ENCODE measurements at places on chromosomes 11 and 22.
A peak's percentile ranks its signal among the peaks of the same experiment; 100 is the strongest.

DNA sequence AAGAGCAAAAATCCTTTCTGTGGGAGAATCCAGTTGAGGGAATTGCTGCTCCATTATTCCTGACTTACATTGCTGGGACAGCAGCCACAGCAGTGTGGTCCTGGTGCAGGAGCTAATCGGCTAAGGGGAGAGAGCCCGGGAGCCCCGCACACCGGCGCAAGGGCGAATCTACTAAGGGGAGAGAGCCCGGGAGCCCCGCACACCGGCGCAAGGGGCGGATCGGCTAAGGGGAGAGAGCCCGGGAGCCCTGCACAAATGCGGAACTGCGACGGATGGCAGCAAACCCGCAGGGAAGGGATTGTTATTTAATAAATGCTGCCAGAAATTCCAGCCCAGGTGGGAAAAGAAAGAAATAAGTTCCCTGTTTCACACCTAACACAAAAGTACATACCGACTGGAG, 43.5 kb downstream of the TPCN2 start:
- no peak for DNase-seq

GRCh38 chr22:37752189-37753087, 55.3 kb upstream of the GCAT start:
- peak; percentile 0 for DNase-seq

GRCh38 chr11:66347425-66348276, at the start of gene B4GAT1:
Gene B4GAT1, minus strand, starts transcription at chr11:66347629. Its CDS starts 84 bp downstream, at chr11:66347545.
- DNase-seq = peak; percentile 67

DNA sequence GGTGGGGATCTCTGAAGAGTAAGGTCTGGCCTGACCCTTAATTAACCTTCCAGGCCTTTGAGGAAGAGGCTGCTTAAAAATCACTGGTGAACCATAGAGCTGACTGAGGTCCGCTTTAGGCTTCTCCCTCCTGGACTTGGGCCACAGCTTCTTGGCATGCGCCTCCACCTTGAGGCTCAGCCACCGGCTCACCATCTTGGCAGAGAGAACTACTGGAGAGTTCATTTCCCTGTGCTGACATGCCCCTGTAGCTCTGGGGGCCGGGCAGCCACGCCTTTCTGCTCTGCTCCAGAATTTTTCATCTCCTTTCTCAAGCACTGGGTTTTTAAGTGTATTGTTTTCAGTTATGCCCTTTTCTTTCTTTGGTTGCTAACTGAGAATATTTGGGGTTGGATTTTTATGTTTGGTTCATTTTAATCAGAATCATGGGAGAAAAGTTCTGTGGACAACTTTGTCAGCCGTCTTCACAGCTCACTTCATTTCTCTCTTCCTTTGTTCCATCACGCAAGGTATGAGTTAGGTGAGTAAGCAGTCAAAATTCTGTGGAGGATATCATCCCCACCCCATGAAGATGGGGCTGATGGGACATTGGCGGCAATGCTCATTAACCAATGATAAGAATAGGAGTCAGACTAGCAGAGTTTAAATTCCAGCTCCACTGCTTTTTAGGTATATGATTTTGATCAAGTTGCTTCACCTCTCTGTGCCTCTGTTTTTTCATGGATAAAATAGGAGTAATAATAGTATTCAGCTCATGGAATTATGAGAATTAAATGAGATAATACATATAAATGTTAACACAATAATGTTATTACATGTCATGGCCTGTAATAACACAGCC, 103.9 kb downstream of the DBX1 start:
- DNase-seq = peak; percentile 73

- no peak for DNase-seq
Measured at GRCh38 chr11:71206186-71206585, 46.2 kb downstream of the SHANK2 start.

- no peak for DNase-seq
Measured at GRCh38 chr11:97364047-97364446, 974.2 kb downstream of the JRKL start.

DNA sequence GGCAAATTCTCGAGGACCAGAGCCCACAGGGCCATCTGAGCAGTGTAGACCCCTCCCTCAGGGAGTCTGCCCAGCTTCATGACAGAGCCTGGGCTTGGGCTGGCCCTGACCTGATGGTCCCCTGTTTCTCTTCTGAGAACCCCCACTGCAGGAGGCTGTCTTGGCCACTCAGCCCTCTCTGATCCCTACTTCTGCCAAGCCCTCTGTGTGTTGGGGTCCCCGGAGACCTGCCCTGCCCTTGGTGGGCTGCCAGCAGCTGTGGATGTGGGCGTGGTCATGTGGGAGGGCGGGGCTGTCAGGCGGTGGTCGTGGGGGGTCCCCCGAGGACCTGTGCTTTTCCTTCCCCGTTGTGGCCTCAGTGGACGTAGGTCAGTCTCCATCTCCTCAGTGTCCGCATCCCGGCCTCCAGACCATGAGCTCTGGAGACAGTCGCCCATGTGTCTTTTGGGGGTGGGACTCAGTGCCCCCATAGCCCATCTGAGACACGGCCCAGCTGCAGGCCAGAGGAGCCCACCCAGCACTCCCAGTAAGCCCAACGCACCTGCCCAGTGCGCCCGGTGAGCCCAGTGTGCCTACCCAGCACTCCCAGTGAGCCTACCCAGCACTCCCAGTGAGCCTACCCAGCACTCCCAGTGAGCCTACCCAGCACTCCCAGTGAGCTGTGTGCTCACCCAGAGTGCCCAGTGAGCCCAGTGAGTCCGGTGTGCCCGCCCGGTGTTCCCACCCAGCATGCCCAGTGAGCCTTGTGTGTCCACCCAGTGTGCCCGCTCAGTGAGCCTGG, 409.2 kb downstream of the TBC1D22A start:
- no peak for DNase-seq

GRCh38 chr22:36193577-36193976, 8.0 kb downstream of the APOL4 start:
- DNase-seq = no peak

GRCh38 chr11:134405841-134406240, 6.2 kb downstream of the B3GAT1 start:
- no peak for DNase-seq

DNA sequence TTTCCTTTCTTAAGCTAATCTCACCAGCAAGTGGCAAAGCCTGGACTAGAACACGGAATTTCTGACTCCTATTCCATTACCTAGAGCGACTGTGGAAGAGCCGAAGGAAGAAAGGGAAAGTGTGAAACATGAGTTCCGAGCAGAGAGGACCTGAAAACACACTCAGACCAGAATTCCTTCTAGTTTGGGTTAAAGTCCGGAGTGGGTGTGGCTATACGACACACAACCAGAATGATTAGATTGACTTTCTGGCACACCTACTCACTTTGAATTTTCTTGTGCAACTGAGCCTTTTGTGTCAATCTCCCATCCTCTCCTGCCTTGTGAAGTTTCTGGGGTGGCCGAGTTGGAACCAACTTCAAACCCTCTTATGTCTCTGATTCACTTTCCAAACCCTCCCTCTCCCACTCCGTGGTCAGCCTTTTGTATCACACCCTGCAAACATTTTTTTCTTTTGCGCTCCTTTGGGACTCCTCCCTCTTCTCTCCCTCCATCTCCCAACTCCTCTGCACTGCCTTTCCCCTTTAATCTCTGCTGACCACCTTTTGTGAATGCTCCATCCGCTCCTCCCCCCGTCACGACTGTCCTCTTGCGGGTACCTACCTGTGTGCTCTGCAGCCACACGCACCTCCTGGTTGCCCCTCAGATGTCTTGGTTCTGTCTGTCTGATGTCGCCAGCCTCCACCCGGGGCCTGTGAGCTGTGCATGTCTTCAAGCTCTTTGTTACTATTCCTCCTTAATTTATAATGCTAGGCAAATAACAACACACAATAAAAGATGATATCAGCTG, 86.3 kb upstream of the BLID start:
- no peak for DNase-seq

GRCh38 chr11:2787816-2788167, 88.0 kb upstream of the KCNQ1OT1 start:
- DNase-seq = no peak

DNA sequence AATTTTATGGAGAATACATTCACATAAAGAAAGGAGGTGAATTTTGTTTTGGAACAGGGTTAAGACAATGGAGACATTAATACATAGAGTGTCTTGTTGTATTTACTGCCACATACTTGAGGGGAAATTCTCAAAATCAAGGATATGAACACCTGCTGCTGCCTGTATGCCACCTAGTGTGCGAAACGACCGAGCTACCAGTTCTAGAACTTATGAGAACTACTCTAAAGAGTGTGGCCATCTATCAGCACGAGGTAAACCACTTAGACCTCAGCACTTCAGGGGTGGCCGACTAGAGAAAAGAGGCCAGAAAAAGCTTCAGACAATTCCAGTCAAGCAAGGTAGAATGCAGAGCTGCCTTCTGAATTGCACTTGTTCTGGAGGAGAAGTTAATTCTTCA, 1.5 kb upstream of the AGBL2 start:
- peak; percentile 66 for DNase-seq

DNA sequence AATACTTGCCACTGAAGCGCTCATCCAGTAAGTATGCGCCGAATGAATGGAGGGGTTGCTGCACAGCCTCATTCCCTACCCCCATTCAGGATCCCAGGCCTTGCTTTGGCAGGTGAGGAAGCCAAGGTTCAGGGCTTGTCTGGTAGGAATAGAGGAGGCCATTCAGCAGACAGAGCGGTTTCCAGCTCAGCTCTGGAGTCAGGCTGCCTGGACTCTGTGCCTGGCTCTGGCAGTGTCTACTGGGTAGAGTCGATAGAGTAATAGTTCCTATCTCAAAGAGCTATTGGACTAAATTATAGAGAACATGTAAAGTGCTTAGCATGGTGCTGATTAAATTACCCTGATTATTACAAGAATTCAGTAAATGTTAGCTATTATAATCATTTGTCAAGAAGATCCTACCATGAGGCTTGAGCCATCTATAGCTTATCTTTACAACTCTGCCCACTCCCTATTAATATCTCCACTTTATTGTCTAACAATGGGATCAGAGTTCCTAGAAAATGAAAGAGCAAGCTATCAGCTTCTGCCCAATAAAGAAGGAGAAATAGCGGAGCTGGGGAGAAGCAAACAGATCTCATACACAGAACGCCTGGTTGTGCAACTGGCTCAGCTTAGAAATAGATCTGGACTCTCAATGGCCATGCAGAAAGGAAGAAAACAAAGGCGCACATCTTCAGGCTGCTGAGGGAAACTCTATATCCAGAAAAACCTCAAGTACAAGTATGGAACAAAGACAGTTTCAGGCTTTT, 6.6 kb upstream of the SNX32 start:
- DNase-seq = no peak

DNA sequence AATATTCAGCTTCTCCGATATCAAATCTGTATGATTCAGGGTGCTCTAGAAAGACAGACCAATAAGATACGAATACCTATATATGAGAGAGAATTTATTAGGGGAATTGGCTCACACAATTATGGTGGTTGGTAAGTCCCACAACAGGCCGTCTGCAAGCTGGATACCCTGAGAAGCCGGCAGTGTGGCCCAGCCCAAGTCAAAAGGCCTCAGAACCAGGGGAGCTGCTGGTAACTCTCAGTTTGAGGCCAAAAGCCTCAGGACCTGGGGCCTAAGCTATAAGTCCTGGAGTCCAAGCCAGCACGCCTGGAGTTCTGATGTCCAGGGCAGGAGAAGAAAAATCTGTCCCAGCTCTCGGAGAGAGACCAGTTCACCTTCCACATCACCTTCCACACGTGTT, 318.7 kb downstream of the BRD1 start:
- DNase-seq = no peak

- no peak for DNase-seq
Measured at GRCh38 chr11:113951537-113951936, 23.4 kb upstream of the HTR3A start.

DNA sequence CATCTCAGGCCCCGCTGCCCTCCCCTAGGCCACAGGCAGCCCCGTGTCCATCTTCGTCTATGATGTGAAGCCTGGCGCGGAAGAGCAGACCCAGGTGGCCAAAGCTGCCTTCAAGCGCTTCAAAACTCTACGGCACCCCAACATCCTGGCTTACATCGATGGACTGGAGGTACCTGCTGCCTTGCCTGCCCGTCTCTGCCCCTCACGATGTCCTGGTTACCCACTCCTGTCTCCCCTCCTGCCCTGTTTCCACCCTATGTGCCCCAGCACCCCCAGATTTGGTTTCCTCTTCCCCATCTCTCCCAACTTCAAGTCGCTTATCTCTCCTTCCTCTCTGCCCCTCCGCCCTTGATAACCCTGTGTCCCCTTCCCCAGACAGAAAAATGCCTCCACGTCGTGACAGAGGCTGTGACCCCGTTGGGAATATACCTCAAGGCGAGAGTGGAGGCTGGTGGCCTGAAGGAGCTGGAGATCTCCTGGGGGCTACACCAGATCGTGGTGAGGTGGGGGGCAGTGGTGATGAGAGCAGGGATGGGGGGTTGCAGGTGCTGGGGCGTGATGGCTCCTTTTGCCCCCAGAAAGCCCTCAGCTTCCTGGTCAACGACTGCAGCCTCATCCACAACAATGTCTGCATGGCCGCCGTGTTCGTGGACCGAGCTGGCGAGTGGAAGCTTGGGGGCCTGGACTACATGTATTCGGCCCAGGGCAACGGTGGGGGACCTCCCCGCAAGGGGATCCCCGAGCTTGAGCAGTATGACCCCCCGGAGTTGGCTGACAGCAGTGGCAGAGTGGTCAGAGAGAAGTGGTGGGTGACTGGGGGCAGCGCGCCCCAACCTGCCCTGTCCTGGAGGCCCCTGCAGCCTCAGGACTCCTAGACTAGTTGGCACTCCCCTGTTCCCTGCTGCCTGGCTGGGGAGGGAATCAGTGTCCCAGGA, 930 bp downstream of the SCYL1 start:
- DNase-seq = peak; percentile 10

DNA sequence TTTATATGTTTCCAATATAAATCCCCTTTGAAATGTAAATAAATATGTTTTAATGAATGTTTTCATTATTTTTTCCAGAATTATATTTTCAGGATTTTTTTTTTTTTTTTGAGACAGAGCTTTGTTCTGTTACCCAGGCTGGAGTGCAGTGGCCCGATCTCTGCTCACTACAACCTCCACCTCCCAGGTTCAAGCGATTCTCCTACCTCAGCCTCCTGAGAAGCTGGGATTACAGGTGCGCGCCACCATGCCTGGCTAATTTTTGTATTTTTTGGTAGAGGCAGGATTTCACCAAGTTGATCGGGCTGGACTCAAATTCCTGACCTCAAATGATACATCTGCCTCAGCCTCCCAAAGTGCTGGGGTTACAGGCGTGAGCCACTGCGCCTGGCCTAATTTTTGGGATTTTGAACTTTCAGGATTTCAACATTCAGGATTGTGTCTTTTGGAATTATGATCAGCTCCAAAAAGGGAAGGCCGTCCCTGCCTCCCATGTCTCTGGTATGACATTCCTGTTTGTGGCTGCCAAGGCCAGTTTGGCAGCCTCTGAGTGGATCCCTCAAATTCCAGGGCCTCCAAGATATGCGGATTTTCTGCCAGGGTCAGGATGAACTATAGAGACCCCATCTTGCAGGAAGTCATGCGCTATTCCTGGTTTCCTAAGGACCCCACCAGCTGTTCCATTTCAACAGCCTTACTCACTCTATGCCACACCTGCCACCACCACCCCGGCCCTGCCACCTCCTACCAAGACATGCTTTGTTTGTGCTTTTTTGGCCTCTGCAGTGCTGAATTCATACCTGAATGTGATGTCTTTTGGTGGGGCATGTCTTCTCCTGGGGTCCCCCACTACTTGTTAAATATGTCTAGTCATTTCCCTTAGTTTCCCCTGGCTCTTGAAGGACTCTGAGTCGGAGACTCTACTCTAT, 21.9 kb upstream of the TMPRSS4 start:
- DNase-seq = no peak

GRCh38 chr22:23781511-23782183, 5.1 kb upstream of the SMARCB1 start:
- no peak for DNase-seq

Measured in DMS79 treated with DMSO at 0.1 percent for 48 hours (cell line).